ENCODE measurements at places on chromosomes 3 and 15.

GRCh38 chr3:98529856-98530459 is 1.8 kb upstream of the GPR15 start:
- no peak for DNase-seq

GRCh38 chr3:38387862-38388261 is 41.3 kb downstream of the XYLB start:
- no peak for DNase-seq

DNA sequence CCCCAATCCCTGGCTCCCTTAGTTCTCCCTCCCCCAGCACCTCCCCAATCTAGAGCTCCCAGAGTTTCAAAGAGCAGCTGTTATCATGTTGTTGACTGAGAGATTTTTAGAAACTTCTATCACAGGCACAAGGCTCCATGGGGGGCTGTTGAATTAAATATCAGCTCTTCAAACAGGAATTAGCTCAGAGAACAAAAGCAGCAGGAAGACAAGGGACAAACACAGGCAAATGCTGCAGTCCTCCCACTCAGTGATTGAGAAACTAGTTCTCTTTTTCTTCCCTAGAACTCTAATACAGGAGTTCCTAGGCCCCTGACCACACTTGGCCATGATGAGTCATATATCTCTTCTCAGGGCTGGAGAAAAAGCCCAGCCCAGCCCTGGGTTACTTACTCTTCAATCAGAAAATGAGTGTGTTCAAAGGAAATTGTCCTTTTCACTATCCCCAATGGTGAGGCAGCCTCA is 262.1 kb downstream of the IGSF11 start:
- DNase-seq = no peak

DNA sequence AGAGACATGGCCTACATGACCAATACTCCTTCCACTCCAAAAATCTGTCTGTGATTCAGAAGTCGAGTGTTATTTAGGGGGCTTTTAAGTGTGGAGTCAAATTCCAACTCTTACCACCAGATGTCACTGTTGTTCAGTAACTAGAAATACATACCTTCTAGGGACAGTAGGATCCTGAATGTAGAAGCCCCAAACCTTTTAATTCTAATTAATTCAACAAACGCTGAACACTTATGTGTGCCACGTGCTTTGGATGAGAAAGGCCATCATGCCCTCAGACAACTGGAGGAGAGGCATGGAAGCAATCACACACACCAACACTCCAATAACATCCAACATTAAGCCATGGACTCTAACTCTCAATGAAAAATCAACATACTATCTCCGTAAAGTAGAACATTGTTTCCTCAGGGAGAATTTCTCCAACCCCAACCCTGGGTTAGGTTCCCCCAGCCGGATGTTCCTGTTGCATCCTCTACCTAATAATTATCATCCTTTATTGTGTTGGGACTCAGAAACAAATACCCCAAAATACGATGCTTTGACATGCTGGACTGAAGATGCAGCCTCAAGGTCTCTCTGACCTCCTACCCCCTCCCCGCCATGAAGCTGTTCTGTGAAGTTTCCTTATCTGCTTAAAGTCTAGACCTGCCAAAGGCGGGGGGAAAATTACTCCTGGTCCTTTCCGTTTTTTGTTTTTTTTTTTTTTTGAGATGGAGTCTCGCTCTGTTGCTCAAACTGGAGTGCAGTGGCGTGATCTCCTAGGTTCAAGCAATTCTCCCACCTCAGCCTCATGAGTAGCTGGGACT is 8.0 kb upstream of the CCDC13 start:
- DNase-seq = no peak

DNA sequence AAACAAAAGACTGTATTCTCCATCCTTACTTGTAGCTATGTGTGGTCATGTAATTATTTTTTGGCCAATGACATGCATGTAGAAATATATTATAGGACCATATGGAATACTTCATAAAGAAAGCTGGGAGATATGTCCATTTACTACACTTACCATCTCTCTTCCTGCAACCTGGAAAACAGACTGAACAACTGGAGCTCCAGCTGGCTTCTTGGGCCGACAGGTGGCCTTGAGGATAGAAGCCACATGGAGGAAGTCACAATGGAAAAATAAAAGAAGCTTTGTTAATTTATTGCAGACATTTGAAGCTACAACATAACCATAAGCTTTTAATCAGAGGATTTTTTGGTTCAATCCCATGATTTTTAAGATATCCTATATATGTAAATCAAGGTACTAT is 167.9 kb upstream of the CBLB start:
- DNase-seq = no peak

GRCh38 chr3:111252779-111253178 is 181.2 kb downstream of the NECTIN3 start:
- DNase-seq = no peak

GRCh38 chr3:8767667-8768363 is 1.6 kb downstream of the OXTR start:
- no peak for DNase-seq

- no peak for DNase-seq
These were observed 48.3 kb downstream of the TOPAZ1 start for GRCh38 chr3:44289882-44290462.

- DNase-seq = no peak
These were observed 13.0 kb upstream of the ATP1B3 start for GRCh38 chr3:141863491-141863890.

DNA sequence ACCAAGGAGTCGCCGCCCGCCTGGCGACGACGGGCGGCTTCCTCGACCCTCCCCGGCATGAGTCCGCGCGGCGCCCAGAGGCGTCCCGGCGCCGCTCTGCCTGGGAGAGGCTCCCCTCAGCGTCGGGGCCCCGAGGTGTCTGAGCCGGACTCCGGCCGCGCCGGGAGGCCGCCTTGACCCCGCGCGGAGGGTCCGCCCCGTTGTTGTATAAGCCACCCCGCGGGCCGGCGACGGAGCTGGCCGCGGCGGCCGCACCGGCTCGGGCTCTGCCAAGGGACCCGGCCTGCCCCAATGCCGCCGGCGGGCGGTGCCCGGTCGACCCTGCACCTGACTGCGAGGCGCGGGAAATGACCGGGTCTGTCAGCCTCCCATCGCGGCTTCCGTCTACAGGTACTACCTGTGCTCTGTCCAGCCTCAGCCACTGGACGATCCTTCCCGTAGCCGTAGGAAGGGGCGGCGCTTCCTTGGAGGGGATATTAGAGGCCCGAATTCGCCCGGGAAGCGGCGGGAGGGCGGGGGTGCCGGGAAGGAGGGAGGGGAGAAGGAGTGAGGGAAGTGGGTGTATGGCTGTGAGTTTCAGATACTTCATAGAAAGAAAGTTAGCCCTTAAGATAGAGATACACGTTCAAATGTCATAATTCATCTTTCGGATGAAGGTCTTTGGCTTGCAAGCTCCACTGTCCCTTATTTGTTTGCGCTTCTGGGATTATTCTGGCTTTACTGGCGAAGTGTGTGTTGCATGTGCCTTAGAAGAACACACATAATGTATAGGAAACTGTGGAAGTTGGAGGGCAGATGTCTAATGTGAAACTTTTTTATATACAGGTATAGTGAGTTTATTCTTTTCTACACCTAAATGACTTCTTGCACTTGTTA is 620 bp downstream of the ABHD5 start:
- no peak for DNase-seq

DNA sequence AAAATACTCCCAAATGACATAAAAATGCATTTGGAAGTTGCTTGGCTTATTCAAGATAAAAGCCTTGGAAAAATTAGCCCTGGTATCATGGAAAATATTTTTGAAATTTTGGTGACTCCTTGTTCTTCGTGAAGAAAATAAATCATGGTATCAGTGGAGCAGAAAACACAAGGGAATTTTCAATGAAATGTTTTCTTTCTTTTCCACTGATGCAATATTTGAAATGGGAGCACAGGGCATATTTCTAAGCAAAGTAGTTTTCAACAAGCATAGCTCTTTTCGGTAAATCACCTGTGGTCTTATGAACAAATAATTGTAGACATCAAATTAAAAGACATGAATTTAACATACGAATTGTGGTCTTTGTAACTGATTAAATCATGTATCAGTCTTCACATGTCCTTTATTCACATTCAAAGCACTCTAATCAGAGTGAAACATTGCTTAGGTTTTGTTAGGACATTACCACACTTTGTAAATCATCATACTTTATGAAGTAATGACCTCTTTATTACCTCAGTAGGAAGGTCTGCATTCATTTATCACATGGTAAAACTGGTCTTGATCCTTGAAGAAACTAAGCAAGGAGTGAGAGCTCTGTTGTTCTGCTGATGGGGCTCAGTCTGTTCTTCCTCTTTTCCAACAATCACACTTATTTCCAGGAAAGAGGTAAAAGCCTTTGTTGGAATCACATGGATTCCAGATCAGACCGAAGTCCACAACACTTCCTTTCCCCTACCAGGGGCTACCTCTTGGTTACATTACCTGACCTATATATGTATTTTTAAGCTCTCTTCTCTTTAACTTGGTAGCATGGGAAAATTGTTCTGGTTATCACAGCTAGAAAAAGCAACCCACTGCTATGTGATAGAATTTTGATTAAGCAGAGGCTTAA is 413.5 kb upstream of the THBS1 start:
- DNase-seq = no peak

DNA sequence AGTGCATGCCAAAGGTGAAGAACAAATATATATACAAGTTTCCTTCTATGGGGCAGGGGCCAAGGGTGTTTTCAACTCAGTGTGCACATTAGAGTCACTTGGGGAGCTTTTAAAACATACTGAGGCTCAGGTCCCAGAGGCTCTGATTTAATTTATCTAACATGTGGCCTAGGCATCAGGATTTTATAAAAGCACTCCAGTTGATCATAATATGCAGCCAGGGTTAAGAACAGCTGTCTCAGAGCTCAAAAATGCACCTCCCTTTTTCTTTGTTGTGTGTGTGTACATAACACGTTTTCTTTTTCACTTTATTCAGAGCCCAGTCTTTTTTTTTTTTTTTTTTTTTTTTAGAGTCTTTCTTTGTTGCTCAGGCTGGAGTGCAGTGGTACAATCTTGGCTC is 57.9 kb upstream of the SETD2 start:
- DNase-seq = no peak

DNA sequence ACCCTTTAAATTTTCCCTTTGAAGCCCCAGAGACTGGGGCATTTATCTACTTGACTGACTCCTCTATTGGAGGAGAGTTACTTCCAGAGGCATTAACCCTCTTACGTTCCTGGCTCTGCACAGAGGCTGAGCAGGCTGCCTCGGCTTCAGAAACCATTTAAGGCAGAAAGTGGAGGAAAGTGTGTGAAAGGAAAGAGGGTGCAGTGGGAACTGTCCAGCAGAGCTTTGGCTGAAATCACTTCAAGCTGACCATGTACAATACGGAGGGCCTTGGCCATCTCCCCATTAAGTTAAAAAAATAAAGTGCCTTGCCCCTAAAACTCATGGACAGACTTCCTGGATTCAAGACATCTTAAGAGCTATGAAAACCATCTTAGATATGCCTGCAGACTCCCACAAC is 238.7 kb downstream of the SV2B start:
- DNase-seq = no peak

DNA sequence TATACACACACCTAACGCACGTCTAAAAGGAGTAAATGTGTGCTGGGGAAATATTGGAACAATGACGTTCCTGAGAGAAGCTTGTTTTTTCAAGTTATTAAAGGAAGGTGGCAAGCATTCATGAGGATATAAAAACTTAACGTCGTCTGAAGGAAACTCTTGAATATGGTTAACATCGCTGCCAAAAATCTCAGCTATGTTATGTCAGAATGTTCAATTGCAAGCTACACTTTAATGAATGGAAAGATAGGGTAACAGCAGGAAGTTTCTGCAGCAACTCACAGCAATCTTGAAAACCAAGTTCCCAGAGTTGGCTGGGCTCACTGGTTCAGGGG is 54.3 kb upstream of the MEF2A start:
- no peak for DNase-seq

DNA sequence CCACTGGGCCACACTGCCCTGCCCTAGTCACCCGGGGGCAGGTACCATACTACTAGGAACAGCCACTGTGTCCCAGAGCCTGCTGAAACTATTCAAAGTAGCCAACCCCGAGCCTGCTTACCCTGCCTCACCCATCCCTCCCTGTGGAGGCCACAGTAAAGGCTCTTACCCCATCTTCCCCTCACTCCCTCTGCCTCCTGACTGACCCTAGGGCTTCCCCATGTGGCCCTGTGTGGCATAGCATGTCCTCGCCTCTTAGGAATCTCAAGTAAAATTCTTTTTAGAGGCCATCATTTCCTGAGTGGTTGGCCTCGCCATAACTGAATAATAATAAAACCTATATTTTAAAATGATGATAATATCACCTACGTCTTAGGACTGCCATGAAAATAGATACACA is 112.2 kb upstream of the SLC6A11 start:
- DNase-seq = no peak

DNA sequence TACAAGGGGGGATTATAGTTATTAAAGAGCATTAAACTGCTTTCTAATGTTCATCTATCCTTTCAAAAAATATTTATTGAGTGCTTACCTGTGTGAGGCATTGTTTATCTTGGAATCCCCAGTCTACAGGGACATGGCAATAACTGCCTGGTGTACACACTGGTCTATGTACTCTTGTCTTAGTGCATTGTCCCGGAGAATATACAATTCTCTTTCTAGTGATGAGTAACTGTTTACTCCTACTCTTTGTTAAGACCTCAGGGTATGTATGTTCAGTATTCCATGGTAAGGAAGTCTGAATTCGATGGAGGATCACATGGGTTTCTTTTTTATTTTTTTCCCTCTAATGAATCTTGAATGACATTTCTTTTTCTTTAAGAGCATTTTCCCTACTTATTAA is 772.4 kb upstream of the NR2F2 start:
- DNase-seq = no peak

GRCh38 chr3:14289590-14290461 is 111.2 kb downstream of the LSM3 start:
- DNase-seq = no peak

- DNase-seq = no peak
These were observed 295.9 kb upstream of the UBE2E2 start for GRCh38 chr3:22907161-22907780.

DNA sequence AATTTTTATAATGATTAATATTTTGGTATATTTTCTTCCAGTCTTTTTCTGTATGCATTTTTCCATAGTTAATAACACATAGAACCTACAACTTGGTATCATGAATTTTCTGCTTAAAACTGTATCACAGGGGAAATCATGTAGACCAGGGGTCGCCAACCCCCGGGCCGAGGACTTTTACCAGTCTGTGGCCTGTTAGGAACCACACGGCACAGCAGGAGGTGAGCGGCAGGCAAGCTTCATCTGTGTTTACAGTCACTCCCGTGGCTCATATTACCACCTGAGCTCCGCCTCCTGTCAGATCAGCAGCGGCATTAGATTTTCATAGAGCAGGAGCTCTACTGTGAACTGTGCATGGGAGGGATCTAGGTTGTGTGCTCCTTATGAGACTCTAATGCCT is 54.7 kb downstream of the RPL22L1 start:
- no peak for DNase-seq

GRCh38 chr3:170572665-170573253 is 13.1 kb downstream of the SLC7A14 start:
- no peak for DNase-seq

GRCh38 chr15:81544385-81544784 is 170.4 kb upstream of the TMC3 start:
- no peak for DNase-seq

DNA sequence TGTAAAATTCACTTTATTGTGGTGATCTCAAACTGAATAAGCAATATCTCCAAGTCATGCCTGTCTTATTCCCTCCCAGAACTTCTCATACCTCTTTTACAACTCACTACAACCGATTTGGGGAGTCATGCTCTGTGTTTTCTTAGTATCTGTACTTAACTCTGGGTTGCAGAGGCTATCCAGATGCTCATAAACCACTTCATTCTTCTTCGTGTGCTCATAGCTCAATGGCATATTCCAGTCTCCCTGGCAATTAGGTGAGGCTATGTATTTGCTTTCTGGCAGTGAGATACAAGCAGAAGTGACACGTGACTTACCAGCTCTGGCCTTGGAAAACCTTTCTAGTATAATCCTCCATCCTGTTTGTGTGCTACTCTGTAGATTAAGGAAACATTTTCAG is 360.9 kb downstream of the ZNF385D start:
- no peak for DNase-seq
